ENCODE measurements at places on chromosomes 11 and 22.

DNA sequence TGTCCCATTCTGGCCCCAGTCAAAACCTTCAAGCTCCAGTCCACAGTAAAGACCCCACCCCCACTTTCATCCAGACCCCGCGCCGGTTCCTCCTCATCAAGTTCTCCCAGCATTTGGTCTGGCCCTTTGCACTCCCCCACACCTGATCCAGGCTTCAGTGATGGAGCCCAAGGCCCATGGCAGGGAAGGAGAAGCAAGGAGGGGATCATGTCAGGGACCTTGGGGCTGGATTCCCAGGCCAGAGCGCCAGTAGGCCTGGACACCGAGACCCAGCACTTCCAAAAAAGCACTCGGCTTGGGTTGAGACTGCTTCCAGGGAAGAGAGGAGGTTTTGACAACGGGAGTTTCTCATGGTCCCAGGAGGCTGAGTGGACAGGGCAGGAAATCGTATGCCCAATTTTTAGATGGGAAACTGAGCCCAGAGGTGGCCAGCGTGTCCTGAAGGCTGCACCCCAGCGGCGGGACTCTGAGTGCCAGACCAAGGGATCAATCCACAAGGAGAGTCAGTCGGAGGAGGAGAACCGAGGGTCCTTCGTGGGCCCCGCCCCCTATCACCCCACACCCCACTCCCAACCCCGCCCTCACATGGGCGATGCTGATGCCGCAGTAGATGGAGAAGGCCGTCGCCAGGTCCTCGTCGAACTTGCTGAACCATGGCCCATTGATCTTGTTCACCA, 90.5 kb downstream of the PDE2A start:
- DNase-seq = no peak

- DNase-seq = no peak
Observed at GRCh38 chr11:60809691-60810090, 24.6 kb downstream of the MS4A10 start.

- DNase-seq = no peak
Observed at GRCh38 chr11:36631774-36632173, 33.7 kb upstream of the RAG2 start.

DNA sequence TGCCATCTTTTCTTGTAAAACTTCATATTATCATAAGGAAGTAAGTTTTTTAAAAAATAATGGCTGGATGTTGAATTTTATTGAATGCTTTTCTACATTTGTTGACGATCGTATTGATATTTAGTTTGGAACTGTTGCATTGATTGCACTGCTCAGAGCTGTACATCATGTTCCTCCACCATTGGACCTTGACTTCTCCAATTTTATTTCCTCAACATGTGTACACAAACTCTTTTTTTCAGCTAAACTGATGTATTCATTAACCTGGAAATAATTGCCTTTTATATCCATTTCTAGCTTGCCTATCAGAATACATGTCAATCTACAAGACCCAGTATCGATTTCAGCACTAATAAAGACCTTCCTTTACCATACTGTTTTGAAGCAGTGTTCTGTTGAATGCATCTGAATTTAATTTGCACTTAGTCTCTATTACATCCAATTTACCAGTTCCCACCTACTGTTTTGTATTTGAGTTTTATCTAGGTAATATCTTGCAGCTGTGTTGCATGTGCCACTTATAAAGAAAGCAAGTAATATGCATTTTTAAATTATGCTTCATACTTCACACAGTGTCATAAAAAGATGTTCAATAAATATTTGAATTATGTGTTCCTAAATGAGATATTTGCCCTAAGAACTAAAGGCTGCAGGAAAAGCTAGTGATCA, 5.5 kb downstream of the CEP57 start:
- DNase-seq = no peak

DNA sequence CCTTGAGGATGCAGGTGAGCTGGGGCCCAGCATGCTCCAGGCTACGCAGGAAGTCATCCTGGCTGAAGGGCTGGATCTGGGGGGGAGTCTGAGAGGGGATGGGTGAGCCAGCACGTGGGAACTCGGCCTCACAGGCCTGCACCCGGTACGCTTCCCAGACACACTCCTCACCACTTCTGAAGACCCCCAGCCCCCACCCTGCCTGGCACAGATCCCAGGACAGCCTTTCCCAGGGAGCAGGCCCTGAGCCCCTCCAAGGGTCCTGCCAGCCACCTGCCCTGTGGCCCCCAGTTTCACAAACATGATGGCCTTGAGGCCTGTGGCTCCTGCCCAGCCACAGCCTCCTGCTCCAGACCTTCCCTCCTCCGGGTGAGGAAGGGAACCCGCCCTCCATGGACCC, 5.6 kb upstream of the PLXNB2 start:
- DNase-seq = no peak

GRCh38 chr11:117769533-117769932, 27.5 kb downstream of the DSCAML1 start:
- no peak for DNase-seq

DNA sequence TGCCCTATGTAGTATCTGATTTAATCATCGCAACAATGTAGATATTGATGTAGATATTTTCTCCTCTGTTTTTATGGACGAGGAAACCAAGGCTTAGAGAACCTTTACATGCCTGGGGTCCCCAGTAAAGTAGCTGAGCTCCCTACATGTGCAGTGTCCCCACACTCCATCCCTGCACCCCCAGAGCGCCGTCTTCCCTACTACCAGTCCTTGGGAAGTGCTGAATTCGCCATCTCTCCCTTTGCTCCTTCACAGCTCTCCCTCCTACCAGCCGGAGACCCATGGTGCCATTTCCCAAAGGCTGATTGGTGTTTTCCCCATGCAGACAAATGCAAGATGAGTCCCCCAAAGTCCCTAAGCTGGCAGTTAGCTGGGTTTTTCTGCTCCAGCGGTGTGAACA, 86.0 kb downstream of the CEP164 start:
- no peak for DNase-seq

DNA sequence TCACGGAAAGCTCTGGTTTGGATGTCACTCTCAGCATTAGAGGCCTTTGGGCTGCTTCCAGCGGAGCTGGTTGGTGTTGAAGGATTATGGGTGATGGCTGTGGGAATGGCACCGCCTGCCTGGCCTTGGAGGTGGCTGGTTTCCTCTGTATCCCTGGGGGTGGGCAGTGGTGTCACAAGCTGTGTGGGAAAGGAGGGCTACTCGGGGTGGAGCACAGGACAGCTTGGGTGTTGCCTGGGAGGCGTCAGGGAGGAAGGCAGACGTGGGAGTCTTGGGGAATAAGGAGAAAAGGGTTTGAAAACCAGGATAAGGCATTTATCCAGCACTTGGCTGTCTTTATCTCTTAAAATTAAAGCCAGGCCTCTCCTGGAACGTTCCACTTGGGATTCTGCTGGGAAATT, 71.8 kb downstream of the ADAMTS15 start:
- no peak for DNase-seq

DNA sequence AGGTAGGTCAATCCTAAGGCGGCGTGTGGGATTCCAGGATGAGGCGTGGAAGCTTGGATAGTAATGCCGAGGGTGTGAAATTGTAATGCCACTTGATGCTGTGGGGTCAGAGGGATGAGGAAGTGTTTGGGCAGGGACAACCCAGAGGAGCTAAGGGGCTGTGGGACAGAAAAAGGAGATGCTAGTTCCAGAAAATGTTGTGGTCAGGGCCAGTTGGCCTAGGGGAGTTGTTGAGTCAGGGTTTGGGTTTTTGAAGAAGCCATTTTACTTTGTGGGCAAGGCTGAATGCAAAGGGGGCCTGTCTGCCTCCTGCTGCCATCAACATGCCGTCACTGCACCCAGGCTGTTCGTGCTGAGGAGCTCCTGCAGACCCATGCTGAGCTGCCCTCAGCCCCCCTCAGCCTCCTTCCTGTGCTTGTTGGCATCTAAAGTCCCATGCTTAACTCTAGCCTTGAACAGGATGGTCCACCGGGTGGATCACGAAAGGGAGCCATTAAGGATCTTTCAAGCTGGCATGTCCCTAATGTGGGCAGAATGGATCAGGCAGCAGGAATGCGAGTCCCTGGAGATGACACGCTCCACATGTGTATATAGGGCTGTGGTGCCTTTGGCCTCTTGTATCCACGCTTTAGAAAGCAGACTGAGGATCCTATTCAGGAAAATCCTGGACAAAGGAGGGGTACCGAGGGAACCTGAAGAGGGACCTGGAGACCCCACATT, 2.1 kb downstream of the C11orf16 start:
- no peak for DNase-seq

DNA sequence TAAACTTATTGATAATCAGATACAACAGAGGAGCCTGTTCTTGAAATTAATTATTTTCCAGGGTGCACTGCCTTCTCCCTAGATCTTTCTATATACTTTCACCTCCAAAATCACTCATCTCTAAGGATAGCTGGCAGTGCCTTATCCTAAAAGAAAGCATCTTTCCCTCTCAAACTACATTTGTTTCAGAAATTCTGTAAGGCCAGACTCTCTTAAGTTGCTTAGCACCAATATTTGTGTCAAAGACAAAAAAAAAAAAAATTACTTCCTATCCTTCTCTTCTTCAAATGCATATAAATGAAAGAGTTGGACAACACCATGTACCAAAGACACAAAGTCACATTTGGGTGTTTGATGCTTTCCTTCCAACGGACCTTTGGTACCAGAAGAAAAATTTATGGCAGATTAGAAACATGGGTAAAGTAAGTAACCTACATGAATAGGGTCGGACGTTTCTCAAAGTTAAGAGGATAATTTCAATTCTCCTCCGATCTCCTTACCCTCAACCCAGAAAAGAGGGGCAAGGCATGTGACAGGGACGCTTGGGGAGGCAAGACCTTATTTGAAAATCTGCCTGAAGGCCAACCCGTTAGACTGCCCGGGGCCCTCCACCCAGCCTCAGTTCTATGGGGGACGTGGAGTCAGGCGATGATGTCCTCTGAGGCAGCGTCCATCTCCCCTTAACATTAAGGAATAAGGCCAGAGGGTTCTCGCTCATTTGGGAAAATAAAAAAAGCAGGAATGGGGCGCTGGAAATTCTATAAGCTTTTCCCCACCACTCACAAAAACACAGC, 66.3 kb downstream of the ETS1 start:
- no peak for DNase-seq

- DNase-seq = no peak
Observed at GRCh38 chr11:112962579-112963367, 1.6 kb downstream of the NCAM1 start.

- no peak for DNase-seq
Observed at GRCh38 chr11:47564933-47565339, 463 bp upstream of the PTPMT1 start.

DNA sequence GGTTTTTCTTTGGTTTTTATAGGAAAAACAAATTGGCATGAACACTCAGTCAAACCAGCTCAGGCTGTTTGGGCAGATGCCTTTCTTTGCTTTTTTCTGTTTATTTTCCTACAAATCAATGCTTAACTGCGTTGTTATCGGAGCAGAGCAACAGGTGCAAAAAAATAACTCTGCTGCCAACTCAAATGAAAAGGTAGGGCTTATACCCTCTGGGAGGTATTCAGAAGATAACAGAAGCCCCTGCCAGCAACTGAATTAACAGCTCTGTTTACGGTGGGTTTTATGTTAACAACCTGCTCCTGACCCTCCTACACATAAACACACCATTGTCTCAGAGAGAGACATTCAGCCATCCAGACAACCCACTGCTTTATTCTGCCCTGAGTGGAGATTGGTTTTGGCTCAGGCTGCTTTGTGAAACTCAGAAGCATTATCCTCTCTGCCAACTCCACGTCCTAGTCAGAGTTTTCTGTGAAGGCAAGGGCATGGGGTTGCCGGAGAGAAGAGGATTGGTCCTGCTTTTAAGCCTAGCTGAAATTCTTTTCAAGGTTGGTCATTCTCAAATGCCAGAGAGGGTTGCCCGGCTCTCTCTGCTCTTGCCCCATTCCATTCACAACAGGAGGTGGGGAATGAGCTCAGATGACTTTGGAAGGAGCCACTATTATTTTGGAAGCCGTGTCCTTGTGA, 11.4 kb downstream of the EHF start:
- DNase-seq = no peak

- DNase-seq = no peak
Observed at GRCh38 chr11:130473795-130474377, 25.4 kb downstream of the ADAMTS15 start.

- no peak for DNase-seq
Observed at GRCh38 chr11:95832763-95833162, 42.5 kb downstream of the CEP57 start.
